ENCODE measurements at places on chromosomes 3 and 15.

- no peak for DNase-seq
These were observed 159.2 kb downstream of the TPRG1 start for GRCh38 chr3:189331002-189331418.

DNA sequence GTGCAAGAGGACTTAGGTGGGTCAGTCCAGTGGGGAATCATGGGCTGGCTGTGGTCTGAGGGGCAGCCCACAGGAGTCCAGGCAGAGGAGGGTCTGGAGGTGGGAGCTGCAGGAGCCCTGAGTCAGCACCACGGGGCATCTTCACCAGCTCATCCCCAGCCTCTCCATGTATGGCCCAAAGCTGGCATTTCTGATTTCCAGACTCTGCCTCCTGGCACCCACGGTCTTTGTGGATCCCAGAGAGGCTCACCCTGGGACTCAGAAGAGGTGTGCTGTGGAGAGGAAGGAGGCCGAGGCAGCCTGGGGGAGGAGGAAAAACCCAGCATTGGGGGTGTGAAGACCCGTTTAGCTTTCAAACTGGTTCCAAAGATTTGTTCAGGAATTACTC is 64.5 kb upstream of the KLF13 start:
- no peak for DNase-seq

GRCh38 chr3:193637831-193638230 is 44.8 kb downstream of the OPA1 start:
- no peak for DNase-seq

- DNase-seq, result no peak
These were observed 1.5 kb downstream of the NSUN3 start for GRCh38 chr3:94064243-94064860.

DNA sequence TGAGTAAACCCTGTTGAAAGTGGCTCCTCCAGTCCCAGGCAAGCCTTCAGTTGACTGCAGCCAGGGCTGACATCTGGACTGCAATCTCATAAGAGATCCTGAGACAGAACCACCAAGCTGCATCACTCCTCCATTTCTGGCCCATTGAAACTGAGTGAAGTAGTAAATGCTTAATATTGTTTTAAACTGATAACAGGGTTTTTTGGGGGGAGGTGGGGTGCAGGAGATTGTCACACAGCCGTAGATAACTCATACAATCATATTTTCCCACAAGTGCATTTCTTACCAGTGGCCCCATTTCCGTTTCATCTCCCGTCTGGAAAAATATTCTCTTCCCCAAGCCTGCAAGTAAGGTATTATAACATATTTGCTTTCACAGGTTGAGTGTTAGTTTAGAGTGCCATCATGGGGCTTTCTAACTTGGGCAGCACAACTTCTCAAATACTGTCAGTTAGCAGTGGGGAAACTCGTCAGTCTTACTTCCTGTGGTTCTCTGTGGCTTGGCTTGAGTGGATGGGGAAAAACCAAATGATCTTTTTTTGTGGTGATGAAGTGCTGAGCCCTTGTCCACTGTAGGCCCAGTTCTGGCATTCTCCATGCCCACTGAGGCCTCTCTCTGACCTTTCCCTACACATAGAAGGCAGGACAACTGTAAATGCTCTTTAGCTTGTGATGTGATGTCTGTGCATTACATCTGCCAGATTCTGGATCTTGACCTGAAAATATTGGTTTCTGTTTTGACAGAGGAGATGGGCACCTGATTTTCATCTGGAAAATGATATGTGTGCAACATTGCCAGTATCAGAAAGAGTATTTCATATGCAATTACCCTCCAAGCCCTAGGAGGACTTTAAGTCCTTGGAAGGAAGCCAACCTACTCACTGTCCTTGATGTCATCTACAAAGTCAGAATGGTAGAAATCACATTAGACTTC is 90.1 kb upstream of the BHLHE40 start:
- DNase-seq, result no peak

DNA sequence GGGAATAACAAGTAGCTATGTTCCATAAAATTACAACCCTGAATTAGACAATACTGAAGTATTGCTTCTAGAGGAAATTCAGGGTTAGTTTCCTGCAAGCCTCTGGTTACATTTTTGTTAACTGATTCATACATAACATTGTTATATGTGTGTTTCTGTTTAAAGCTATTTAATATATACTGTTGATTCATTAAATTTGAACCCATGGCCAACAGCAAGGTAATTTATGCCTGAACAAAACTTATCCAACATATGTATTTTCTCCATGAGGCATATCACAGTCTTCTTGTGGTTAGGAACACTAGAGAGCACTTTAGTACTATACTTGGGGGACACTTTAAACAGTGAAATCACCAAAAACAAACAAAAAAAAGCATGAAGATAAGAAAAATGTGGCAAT is 47.7 kb upstream of the PTX3 start:
- DNase-seq, result no peak

DNA sequence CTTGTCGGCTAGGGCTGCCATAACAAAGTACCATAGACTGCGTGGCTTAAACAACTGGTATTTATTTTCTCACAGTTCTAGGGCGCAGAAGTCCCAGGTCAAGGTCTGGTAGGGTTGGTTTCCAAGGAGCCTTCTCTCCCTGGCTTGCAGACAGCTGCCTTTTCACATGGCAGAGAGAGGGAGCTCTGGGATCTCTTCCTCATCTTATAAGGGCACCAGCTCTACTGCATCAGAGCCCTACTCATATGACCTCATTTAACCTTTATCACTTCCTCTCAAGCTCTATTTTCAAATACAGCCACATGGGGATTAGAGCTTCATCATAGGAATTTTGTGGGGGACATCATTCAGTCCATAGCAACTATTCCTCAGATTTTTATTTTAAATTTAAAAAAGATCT is 17.6 kb upstream of the PAQR9 start:
- DNase-seq, result no peak

DNA sequence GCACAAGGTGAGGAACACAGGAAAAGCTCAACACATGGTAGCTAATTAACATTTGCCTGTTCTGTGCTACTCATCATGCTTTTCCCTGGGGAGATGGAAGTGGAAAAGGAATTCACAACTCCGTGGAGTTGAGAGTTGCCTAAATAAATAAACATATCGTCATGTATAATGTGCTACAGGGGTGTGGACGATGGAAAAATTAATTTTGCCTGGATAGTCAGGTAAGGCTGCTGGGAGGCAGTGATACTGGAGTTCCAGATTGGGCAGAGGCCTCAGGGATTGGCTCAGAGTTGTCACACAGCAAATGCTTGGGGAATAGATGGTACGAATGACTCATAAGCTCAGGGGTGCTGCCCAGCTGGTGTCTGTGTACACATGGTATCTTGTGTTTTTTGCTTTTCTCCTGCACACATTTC is 3.1 kb upstream of the ABHD6 start:
- DNase-seq, result no peak

GRCh38 chr3:46414739-46415138 is 7.7 kb downstream of the CCRL2 start:
- no peak for DNase-seq

- DNase-seq, result no peak
These were observed 117.3 kb upstream of the NEO1 start for GRCh38 chr15:72934921-72935320.

DNA sequence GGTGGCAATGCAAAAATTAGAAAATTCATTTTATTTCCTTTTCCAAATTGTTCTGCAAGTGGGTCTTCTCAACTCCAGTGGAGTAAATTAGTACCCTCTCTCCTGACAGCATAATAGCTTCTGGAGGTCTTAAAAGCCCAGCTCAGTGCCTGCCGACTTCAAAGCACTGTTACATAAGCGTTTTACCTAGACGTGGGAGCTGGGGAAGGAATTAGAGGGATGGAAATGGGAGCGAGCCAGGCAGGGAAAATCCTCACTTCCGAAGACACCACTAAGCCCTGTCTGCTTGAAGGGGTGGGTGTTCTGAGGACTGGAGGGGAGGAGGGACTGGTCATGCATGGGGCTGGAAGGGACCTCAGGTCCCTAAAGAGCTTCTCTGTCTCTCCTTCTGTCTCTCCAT is 77.2 kb upstream of the SLC6A1 start:
- no peak for DNase-seq

GRCh38 chr3:197001972-197002700 is 27.5 kb downstream of the MELTF start:
- DNase-seq, result no peak

- no peak for DNase-seq
These were observed 53.2 kb downstream of the FBN1 start for GRCh38 chr15:48592221-48592731.

DNA sequence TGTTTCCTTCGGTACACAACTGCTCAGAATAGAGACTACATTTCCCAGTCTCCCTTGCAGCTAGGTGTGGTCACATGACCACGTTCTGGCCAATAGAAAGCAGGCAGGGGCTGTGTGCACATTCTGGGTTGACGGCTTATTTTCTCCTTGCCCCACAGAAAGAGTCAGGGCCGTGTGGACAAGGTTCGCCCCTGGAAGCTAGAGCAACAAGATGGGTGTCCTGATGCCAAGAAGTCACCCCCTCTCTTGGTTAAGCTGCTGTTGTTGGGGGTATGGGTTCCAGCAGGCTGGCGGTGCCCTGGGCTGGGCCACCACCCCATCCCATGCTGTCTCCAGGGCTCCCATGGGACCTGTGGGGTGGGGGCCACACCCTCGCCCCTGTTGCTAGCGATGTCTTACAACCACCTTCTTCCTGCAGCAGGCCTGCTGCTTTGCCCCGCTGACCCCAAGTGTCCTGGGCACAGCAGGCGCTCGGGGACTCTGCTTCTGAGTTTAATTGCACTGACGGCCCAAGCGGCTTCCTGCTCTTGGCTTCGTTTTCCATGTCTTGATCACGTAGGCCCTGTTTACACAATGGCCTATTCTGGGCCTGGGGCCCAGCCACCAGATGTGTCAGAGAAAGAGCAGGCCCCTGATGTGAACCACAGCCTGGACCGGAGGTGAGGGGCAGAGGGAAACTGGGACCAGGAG is 24.9 kb downstream of the ABTB1 start:
- peak; percentile 56 for DNase-seq

DNA sequence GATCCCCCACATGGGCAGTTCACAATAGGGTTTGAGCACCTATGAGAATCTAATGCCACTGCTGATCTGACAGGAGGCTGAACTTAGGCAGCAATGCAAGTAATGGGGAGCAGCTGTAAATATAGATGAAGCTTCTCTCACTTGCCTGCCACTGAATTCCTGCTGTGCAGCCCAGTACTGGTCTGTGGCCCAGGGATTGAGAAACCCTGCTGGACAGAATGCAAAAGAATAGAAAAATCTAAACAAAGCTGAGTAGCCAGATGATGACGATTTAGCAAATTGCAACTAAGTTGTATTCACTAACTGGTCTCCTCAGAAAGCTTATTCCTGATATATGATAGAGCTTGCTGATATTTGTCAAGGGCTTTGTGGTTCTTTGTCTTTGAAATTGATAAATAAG is 34.3 kb upstream of the APH1B start:
- no peak for DNase-seq

DNA sequence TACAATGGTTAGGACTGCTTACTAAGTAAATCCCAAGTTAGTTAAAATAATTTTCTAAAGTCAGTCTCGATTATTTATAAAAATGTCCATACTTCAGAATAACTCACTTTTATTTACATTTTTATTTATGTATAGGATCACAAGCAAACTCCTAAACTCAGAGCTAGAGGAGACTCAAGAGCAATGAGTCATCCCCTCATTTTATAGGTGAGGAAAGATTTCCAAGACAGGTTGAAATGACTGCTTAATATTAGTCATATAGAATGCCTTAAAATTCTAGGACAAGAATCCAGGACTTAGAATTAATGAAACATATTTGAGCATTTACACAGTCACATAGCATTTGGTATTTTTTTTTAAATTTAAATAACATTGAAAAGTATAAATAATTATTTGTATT is 983.8 kb downstream of the SI start:
- no peak for DNase-seq

GRCh38 chr3:43998370-43998835 is 243.3 kb upstream of the TOPAZ1 start:
- no peak for DNase-seq

DNA sequence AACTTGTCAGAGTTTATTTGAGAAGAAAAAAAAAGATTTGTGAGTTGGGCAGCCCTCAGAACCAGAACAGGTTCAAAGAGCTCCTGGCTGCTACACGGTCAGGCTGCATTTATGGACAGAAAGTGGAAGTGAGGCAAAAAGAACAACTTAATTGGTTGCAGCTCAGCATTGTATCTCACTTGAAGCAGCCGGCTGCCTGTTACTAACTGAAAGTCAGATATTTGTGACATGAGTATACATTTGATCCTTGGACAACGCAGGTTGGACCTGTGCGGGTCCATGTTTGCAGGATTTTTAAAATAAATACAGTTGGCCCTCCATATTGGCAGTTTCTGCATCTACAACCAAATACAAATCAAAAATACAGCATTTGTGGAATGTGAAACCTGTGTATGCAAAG is 7.5 kb upstream of the ALDH1L1 start:
- no peak for DNase-seq
